ENCODE measurements at places on chromosomes 11 and 22. TPM values are rescaled to one million over a fixed set of nuclear protein-coding genes. Genes with fewer than 3 reads are reported as not detected.
A peak's percentile ranks its signal among the peaks of the same experiment; 100 is the strongest.

- no peak for DNase-seq
Observed at GRCh38 chr11:120546312-120547205, 35.0 kb downstream of the GRIK4 start.

DNA sequence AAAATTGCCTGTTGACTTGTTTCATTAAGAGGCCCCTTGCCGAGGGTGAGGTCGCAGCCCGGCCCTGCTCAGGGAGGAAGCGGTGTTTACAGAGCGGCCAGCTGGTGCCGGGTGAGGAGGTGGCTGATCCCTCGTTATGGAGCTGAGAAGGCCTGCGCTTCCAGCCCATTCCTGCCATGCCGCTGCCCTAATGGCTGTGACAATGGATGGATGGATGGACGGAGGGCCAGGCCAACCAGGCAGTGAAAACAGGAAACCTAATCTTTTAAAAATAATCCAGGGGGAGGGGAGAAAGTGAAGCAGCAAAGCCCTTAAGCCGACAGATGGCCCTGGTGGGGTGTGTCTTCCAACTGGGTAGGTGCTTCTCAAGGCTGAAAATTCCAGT lies 38.5 kb downstream of the BCR start:
- peak; percentile 63 for DNase-seq

DNA sequence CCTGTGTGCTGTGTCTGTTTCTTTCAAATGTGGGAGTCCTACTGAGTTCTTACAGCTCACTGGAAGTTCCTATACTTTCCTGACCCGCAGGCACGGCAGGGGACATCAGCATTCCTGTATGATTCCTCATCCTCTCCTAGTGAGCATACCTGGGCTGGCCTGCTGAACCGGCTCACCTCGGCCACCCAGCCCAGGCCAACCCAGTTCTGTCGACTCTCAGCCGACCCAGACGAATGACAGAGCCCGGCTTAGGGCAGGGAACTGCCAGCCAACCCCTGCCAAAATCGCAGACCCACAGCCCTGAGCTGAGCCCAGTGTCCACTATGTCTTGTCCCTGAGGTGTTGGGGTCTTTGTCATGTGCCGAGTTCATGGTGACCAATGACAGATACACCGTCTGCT lies 339.7 kb downstream of the BRD1 start:
- DNase-seq = no peak

DNA sequence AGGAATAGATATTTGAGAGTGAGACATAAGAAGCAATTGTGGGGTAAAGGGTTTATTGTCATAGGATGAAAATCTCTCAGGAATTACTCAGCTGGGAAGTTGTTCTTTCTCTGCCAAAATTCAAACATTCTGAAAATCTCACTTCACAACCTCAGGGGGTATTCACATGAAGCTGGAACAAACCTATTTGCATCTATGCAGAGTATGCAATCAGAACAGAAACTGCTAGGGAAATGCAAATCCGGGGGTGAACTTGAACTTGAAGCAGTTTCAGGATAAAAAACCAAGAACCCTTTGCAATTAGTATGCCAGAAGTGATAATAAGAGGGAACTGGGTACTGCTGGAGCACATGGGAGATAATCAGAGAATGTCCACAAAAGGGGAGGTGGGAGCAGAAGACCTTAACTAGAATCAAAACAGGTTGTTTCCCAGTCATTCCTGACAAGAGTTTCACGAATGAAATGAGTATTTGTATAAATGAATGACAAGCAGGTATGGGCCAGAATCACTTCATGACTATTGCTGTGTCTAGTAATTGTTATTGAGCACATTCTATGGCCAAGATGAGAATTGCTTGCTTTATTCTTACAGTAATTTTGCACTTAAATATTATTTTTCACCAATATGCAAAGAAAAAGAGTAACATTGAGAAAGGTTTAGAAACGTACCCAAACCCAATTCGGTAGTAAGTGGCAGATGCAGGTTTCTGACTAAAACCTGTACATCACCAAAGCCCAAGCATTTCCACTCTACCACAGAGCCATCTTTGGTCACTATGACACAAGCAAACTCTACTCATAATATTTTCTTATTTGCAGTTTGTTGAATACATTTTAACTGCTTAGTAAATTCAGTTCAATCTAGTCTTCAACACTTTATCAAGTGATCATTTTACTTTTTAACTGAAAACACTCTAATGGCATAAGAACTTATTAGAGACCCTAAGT lies 61.8 kb upstream of the UBASH3B start:
- DNase-seq = no peak

DNA sequence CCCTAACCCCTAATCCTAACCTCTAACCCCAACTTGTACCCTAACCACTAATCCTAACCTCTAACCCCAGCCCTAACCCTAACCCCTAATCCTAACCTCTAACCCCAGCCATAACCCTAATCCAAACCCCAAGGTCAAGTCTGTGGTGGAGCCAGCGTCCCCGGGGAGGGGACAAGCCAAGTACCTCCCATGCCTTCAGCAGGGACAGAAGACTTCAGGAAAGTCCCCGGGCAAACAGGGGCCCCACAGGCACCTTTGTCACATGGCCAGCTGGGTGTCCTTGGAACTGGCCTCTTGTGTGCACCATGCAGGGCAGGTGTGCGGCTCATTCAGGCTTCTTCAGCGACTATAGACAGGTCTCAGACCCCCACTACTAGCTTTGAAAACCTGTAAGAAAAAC lies 555.8 kb downstream of the BRD1 start:
- no peak for DNase-seq

DNA sequence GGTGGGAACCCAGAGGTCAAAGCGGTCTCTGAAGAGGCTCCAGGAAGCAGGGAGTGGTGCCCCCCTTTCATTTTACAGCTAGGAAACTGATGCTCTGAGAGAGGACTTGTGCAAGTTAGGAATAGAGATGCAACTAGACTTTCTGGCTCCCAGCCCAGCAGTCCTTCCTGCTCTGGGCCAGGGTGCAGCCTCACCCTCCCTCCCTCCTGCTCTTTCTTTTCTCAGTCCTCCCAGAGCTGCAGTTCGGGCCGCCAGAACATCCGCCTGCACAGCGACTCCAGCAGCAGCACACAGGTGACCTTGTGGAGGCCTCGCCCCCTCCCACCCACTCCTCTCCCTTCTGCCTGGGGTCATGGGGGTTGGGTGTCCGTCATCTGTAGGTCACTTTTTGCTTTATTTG lies 51.5 kb downstream of the LHFPL7 start:
- DNase-seq = no peak

- no peak for DNase-seq
Observed at GRCh38 chr11:38723361-38723760, 2125.3 kb upstream of the RAG2 start.

DNA sequence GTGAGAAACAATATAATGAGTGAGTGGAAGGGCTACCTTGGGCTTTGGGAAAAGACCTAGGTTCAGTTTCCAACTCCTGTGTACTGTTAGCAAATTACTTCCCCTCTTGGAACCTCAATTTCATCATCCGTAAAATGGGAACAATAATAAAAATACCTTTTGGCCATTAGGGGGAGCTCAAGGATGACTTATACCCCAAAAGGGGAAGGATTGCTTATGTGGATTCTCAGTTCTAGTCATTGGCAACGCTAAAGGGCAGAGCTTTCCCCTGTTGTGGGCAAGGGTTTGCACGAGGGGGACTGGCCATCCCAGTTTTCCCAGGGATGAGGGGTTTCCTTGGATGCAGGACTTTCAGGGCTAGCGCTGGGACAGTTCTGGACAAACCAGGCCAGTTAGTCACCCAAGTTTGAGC lies 3.1 kb upstream of the COMMD9 start:
- DNase-seq = peak; percentile 64

- peak; percentile 67 for DNase-seq
Observed at GRCh38 chr22:28714043-28714628, 27.5 kb downstream of the CHEK2 start.

- DNase-seq = no peak
Observed at GRCh38 chr22:19764636-19765476, 4.3 kb downstream of the TBX1 start.

DNA sequence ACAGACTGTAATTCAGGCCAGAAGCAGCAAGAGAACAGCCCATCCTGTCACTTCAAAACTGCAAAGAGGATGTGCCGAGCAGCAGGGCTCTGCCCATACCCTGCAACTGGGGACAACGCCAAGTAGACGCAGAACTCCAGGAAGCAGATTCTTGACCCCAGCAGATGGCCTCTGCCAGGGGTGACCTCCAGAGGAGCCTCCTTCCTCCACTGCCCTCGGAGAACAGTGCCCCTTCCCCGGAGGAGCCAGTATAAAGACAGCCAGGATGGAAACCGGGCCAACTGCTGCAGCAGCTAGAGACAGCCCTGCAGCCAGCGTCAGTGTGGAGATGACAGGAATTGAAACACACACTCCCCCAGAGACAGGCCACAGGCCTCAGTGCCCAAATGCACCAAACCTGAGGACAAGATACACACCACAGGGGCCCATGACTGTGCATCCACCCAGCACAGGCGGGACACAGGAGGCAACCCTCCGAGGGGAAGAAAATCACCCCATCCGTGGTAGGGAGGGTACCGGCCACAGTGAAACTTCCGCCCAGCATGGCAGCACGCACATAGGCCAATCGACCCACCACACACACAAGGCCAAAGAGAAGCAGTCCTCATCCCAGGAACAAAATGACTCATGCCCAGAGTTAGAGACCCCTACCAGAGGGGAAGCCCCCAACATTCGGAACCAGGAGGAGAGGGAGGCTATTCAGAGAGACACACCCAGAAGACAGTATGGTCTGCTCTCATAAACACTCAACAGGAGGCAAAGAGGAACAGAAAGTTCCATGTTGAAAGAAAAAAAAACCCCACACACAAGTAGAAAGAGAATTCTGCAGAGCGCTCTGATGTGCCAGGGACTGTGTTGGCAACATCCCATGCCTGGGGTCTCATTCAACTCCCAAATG lies 5.6 kb downstream of the AHNAK start:
- DNase-seq = no peak

GRCh38 chr22:29606320-29606719 lies 2.9 kb downstream of the NF2 start:
- peak; percentile 5 for DNase-seq

- DNase-seq = no peak
Observed at GRCh38 chr11:104892723-104893511, 5.3 kb downstream of the CASP12 start.

DEFB131B gene
- not detected for total RNA-seq

SEPTIN3 gene
- 0.14 TPM for total RNA-seq

SHISAL1 gene
- not detected for total RNA-seq

DBX1 gene
- not detected for total RNA-seq
